CD4-positive, alpha-beta T cell treated with Interleukin-4 for 4 hours (primary cell): ENCODE measurements at places on chromosomes 1 and 21.

DNA sequence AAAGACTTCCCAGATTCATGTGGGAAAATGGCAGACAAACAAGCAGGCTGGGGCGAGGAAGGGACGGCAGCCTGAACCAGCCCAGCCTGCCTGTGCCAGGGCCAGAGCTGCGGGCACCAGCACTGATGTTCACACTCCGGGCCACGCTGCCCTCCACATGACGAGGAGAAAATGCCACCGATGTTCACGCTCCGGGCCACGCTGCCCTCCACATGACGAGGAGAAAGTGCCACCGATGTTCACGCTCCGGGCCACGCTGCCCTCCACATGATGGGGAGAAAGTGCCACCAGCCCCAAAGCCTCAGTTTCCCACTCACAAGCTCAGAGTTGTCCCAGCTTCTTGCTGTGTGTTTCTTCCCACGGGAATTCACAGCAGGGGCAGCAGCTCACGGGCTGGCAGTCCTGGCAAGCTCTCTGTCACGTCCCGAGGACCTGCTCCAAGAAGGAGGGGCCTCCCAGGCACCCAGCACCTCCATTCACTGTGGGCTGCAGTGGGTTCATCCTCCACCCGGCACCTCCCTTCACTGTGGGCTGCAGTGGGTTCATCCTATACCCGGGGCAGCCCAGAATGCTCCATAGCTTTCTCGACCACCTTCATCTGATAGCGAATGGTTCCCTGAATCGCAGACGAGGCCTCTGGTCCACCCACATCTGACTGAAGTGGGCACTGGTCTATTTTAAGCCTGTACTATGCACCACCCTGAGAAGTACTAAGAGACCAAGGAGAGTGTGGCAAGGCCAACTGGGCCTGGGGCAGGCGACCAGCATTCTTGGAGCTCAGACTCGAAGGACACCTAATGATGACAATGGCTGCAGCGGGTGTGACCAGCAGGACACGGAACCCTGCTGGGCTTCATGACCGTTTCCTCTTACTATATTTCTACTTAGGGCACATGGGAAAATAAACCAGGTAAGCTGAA is 108.8 kb downstream of the NPHP4 start:
- DNase-seq = no peak

- peak; percentile 54 for DNase-seq
Measured at GRCh38 chr1:87335175-87335884, 6.7 kb downstream of the LMO4 start.

- DNase-seq = no peak
Measured at GRCh38 chr1:9071554-9072235, 2.3 kb upstream of the SLC2A5 start.

DNA sequence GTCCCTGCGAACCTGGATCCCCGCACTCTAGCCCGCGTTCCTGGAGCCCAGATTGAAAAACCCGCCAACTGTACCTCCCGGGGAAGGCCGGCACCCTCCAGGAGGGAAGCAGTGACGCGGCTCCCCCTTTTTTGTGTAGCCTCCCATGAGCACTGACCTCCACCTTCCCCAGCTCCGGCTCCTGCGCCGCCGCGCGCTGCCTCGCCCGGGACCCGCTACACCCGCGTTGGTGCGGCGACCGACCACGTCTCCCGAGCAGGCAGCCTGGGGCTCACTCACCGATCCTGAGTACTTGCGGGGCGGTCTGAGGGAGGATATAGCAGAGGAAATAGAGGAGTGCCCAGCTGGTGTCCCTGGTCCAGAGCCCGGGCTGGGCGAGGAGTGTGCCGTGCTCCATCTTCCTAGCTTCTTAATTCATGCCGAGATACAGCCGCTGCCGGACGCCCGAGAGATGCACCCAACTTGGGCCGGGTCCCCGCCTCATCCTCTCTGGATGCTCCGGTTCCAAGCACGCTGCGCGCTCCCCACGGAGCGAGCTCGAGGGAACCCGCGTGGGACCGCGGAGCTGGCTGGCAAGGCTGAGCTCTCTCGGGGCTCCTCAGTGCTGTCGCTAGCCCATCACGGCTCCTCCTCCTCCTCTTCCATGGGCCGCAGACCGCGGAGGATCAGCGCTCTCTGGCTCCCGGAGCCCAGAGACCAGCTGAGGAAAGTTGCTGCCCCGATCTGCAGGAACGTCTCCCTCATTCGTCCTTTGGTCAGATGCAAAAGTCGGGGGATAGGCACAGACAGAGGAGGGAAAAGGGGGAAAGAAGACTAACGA is 482 bp downstream of the GRIK1 start:
- DNase-seq = no peak

DNA sequence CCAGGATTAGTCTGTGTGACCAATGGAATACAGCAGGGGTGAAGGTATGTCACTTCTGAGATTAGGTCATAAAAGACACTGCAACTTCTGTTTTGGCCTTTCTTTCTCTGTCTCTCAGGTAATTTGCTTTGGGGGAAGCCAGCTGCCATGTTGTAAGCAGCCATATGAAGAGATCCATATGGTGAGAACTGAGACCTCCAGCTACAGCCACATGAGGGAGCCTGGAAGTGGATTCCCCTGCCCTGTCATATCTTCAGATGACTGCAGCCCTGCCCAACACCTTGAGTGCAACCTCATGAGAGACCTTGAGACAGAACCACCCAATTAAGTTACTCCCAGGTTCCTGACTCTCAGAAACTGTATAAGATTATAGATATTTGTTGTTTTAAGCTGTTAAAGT is 70.1 kb upstream of the ESRRG start:
- no peak for DNase-seq

GRCh38 chr1:7929637-7930036 is 11.0 kb downstream of the TNFRSF9 start:
- peak; percentile 53 for DNase-seq

DNA sequence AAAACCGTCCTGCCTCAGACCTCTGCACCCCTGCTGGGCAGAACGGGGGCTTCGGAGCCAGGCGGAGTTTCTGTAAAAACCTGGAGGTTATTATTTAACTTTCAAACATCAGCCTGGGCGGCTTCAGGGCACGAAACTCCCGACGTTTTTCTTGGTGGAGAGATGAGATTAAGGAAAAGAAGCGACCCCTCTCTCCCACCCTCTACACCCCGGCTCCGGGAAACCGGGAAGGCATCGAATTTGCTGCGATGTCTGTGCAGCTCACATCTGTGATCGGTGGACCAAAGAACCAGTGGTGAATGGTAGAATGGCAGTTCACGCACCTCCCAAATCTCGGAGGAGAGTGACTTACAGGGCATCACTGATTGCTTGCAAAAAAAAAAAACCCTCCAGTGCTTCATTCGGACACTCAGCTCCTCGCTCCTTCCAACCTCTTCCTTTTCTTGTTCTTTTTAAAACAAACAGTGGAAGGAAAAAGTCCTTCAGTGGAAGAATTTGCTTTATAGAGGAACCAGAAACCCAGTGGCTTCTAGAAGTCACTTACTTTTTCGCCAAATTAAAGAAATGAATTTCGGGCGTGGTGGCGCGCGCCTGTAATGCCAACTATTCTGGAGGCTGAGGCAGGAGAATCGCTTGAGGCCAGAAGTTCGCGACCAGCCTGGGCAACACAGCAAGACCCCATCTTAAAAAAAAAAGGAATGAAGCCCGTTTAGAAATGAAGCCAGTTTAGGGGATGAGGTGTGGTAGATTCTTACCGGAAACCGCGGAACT is 884 bp downstream of the PHACTR4 start:
- no peak for DNase-seq

- no peak for DNase-seq
Measured at GRCh38 chr21:32599091-32599490, 13.1 kb downstream of the CFAP298 start.

- DNase-seq = no peak
Measured at GRCh38 chr1:70667494-70668170, 256.6 kb downstream of the CTH start.

DNA sequence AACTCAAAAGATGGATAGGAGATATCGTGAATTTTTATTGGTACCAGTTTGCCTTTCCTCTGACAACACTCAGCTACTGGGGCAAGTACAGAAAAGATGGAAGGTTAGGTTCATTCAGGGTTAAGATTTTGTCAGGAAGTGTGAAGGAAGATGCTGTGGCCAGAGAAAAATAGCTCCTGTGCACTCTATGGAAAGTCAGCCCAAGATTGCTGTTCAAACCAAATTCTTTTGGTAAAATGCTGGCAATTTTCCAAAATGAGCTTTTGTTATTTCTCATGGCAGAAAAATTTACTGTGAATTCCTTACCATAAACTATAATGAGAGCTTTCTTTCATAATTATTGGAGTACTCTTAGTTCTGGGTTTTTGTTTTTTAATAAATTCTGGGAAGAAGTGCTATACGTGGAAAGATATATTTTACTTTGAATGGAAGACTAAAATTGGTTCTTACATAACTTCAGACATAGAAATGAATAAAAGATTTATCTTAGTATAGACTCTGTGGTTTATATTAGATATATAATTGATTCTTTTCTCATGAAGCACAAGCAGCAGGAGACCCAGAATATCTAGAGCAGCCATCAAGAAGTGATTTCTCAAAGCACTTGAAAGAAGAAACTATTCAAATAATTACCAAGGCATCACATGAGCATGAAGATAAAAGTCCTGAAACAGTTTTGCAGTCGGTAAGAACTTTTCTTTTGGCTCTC is 112.2 kb downstream of the USP25 start:
- no peak for DNase-seq
